ENCODE measurements at places on chromosomes 7 and 10.

DNA sequence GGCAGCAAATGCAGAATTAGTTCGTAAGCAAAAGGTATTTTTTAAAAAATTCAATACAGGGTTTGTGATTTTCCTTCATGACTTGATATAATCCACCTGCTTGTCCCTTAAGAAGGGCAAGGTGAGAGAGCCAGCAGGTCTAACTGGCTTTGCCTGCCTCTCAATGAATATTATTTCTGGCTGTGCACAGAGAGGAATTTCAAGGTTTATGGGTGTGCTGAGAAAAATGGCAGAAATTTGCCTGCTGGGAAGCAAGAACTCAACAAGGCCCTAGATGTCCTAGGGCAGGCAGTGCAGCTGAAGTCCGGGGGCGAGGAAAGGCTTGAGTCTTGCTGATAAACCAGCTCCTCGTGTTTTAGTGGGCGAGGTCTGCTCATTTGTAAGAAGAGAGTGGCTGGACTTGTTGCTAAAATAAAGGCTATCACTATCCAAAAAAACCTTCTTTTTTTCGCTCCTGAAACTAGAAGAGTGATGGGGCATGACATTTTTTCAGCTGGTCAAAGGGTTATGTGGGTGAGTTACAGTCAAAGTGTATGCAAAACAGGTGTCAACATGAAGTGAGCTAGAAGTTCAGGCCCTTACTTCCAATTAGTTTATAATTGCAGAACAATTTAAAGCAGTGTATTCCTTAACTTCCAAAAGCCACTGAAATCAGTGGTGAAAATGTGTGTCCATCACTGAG lies 385.8 kb upstream of the KLF6 start:
- no peak for DNase-seq

DNA sequence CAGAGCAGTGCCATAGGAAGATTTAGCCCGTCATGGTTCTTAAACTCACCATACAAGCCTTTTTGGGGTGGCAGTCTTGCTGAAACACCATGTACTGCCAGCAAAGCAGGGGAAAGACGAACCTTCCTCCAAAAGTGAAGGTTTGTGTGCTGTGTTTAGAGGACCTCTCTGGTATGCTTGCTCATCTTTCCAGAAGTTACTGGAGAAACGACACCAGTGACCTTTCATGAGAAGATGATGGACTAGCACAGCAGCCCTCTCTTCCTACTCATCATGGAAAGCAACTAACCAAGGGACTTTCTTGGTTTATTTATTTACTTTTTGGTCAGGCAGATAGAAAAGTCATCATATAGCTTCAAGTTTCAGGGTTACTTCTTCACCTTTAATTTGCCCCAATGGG lies 247.4 kb downstream of the PTEN start:
- DNase-seq: no peak

- DNase-seq: no peak
These were observed 174.4 kb downstream of the PRKCQ start for GRCh38 chr10:6405713-6406112.

DNA sequence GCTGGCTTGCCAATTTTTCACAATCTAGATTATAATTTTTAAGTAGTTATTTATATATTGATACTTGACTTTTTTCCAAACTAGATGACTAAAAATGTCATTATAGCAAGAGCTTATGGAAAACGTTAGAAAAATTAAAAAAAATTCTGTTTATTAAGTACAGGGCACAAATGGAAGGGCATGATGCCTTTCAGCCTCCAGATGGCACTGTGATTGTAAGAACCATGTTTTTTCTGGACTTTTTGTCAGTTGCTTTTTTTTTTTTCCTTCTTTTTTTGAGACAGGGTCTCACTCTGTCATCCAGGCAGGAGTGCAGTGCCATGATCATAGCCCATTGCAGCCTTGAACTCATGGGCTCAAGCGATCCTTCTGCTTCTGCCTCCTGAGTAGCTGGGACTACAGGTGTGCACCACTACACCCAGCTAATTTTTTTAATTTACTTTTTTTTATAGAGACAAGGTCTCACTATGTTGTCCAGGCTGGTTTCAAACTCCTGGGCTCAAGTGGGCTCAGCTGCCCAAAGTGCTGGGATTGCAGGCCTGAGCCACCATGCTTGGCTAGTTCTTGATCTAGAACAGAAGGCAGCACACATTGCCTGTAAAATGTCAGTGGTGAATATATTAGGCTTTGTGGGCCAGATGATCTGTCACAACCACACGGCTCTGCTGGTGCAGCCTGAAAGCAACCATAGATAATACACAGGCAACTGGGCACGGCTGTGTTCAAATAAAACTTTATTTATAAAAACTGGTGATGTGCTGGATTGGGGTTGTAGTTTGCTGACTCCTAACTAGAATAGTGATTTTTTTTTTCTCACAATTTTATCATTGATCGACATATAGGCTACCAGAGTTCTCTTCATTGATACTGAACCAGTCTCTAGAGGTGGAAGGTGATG lies 27.4 kb downstream of the UCMA start:
- DNase-seq: peak; percentile 58

DNA sequence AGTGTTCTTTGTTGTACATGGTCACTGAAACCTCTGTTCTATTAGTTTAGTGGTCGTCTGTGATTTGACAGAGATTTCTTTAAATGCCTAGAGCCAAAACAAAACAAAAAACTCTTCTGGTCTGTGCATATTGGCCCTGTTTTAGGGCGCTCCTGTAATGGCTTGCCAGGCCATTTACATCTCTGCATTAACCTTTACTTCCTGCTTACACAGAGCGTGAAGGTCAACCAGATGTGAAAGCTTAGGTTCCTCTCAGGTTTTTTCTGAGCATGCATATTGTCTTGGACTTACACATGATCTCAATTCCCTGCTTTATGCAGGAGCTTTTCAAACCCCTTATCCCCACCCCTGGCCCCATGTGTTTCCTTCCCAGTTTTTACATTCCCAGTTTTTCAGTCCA lies 9.6 kb downstream of the ZNF37A start:
- no peak for DNase-seq

DNA sequence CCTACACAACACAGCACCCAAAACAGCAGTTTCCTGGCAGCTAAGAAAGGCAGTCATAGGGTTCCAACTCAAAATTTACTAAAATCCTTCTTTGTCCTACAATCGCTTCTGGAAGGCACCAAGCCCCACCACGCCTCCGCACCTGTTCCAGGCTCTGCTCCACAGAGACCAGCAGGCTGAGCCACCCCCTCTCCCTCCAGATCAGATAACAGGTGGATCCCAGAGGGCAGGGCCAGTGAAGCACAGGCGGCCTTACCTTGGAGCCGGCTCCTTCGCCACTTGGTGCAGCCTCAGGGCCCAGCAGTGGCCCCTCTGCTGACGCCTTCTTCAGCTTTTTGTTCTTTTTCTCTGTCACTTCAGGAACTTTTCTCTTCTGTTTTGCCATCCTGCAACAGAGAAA lies 33.0 kb downstream of the ZFAND2A start:
- no peak for DNase-seq

DNA sequence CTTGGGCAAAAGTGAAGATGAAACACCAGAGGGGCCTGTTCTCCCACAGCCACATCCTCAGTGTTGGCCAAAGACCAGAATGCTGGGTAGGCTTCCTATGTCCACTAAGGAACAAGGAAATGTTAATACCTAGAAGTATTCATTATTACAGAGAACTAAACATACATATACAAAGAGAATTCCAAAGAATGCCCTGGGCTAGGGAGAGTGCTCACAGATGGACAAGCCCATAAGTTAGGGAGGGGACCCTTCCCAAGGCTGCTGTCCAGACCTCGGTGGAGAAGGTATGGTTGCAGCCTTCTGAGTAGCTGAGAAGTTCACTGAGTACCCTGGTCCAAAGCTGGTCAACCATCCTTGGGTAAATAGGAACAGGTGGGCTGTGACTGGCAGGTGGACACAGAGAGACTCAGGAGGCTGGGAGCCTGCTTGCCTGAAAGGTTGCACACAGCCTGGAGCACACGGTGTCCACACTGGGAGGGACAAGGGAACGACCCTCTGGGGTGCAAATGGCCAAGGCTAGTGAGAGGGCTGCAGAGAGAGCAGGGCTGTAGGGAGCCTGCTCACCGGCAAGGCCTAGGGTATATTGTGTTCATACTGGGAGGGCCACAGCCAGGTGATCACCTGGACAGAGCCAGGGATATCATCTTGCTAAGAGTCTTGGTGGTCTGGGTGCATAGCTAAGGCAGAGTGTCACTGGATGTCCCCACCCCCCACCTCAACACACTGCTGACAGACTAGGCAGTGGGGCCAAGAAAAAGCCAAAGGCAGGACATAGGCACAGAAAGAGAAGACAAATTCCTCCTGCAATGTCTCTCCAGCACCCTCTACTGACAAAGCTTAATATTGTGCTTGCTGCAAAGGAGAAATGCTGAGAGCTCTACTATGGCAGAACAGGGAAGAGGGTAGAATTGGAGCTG lies 40.3 kb downstream of the CPVL start:
- peak; percentile 87 for DNase-seq

GRCh38 chr7:129607471-129608120 lies 3.9 kb upstream of the NRF1 start:
- DNase-seq: peak; percentile 82

DNA sequence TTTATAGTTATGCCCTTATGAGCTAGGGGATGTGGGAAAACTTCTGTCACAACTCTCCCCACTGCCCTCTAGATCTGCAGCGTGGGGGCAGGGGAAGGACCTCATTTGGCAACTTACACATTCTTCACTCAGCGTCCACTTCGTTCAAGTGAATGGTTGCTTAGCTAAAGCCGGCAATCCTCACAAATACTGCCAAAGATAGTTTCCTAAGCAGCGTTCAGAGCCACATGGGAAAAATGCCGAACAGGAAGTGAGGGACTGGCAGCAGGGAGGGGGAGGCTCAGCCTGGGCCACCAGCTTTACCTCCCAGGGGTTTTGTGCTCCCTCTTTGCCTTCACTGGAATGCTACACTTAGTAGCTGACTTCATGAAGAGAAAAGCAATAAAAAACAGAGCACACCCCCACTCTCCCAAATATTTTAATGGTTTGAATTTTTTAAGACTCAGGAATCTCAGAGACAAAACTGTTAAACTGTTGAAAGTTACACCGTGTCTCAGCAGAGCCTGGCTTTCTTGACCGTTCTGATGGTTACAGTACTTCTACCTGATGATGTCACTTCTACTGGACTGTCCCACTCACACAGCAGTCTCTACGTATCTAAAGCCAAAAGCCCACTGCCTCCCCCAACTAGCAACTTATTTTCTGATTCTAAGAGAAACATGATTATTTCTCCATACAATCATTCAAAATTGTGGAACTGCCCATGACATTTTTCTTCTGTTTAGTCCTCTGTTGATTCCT lies 10.4 kb downstream of the GRM3 start:
- DNase-seq: peak; percentile 60

GRCh38 chr10:116886772-116887171 lies 37.5 kb downstream of the ENO4 start:
- no peak for DNase-seq

Measured in GM23338 (cell line).